Natural killer cell (primary cell): ENCODE measurements at places on chromosomes 13 and 19.
A peak's percentile ranks its signal among the peaks of the same experiment; 100 is the strongest.

GRCh38 chr13:105643966-105644365 lies 891.5 kb downstream of the EFNB2 start:
- no peak for DNase-seq

DNA sequence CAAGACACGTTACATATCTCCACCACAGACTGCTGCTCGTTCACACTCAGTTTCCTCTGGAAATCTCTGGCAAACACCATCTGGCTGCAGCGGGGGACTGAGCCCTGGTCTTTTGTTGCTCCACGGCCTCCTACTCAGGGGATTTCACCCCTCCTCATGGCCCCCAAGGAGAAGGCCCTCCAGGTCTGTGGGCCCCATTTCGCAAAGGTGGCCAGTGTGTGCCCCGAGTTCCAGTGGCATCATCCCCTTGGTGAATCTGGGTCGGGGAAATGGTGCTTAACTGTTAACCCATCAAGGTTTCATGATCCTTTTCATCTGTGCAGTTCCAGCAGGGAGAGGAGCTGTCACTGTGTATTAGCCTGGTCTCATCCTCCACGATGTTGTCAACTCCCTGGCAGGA lies 235.4 kb upstream of the MAB21L1 start:
- DNase-seq, result no peak

- no peak for DNase-seq
These were observed 8.5 kb downstream of the ZNF526 start for GRCh38 chr19:42228641-42229040.

DNA sequence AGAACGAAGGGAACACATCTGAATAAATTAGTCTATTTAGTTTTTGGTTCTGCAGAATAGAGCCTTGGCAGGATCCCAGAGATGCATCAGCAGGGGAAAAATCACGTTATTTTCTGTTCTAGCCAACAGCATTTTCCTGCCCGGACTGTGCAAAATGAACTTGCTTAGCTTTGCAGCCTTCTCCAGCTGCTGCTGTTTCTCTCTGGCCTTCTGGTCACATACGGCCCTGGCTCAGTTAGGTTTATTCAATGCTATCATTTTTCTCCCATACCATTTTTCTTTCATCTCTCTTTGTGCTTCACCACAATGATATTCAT lies 110.4 kb upstream of the KL start:
- no peak for DNase-seq

- no peak for DNase-seq
These were observed 48.3 kb downstream of the MAP4K1 start for GRCh38 chr19:38569368-38569983.

GRCh38 chr13:101127741-101128353 lies 288.5 kb downstream of the NALCN start:
- no peak for DNase-seq

- DNase-seq, result peak; percentile 93
These were observed 16.9 kb downstream of the FAM187B start for GRCh38 chr19:35211545-35212230.

DNA sequence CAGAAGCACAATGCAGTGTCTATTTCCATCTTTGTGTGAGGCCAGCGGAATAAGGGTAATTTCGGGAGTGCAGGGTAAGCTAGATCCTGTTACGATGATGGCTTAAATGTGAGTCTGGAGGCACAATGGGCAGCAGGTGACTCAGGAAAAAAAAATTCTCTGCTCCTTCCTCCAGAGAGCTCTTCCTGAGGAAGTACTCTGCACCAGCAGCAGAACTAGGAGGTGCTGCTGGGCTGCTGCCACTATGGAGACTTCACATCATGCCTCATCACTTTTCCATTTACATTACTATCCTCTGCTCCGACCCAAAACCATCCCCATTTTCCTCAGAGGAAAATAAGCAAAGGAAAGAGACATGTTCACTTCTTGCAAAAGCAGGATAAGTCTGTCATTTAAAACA lies 282.0 kb downstream of the DNAJC15 start:
- DNase-seq, result no peak

- peak; percentile 21 for DNase-seq
These were observed 1660.3 kb downstream of the EFNB2 start for GRCh38 chr13:104875038-104875754.

- no peak for DNase-seq
These were observed 1.3 kb downstream of the TNNT1 start for GRCh38 chr19:55147545-55148251.

DNA sequence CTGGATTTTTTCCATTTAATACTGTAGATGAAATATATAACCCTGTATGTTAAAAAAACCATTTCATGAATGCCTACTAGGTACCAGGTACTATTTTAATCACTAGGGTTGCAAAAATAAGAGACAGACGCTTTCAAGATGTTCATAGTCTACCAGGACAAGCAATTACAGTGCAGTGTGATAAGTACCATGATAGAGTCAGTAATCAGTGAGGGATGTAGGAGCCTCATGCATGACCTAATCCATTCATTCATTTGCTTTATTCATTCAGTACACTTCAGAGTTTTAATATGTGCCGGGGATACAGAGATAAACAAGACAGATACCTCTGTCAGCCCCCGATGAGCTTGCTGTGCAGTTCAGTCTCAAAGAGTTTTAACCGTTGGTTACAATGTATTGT lies 3.0 kb downstream of the WASF3 start:
- no peak for DNase-seq

GRCh38 chr13:106597186-106597585 lies 29.2 kb upstream of the ARGLU1 start:
- no peak for DNase-seq

DNA sequence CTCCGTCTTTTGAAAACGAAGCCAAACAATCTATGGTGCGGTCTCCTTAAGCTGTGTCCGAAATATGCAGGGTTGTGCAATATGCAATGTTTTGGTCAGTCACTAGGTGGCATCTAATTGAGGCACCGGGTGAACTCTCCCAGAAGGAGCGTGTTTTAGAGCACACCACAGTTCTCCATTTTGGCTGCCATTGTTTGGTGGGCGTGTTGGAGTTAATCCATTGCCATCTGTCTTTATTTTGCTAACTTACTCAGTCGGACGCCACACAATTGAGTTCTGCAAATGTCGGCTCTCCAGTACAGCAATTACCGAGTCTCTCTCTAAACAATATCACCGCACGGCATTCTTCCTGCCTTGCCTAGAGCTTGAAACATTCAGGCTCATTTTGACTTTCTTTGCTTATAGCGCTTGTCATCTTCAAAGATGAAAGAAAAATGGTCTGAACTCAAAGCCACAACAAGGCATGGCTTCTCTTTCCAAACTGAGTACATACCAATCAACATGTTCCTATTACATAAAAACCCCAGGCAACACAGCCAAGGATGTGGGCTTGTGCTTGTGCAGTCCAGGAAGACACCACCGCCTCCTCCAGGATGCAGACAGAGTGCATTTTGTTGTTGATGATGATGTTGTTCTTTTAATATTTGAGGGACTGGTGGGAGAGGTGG lies 182.0 kb upstream of the SERP2 start:
- peak; percentile 76 for DNase-seq

- DNase-seq, result no peak
These were observed 16.8 kb upstream of the OR1M1 start for GRCh38 chr19:9070066-9070465.

DNA sequence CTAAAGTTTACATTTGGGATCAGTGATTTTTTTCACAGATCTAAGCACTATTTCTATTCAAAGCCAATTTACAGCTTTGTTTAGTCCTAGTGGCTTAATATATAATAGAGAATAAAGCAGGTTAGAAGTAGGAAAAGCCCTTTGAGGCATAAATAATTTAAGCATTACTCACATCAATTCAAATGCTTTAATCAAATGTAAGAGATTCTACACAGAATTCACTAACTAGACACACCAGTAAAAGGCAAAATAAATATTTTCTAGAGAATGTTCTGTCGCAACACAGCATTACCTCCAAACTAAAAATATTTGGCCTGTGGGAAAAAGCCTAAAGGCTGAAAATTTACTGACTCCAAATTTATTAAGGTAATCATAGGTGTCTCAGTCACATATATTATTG lies 31.3 kb downstream of the KCTD12 start:
- DNase-seq, result no peak

DNA sequence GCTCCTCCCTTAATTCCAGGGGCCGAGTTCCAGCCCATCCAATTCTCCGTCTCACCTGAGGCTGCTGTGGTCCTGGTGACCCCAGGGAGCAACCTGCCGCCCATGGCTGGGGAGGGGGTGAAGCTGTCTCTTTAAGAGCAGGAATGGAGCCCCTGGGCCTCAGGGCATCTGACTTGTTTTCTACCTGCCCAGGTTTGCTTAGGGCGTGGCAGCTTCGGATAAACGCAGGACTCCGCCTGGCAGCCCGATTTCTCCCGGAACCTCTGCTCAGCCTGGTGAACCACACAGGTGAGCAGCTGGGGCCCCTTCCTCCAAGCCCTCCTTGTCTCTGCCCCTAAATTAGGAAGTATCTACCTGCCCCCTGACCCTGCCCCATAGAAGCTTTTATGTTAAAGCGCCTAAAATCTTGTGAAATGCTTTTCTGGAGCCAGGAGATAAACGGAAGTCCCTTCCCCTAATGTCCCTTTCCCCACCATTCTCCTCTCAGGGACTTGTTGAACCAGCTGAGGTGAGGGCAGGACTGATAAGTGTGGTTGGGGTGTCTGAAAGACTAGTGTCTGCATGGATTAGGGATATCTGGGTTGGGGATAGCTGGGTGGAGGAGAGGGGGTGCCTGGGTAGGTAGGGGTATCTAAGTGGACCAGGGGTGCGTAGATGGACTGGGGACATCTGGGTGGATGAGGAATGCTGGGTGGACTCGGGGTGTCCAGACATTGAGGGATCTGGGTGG lies 614 bp downstream of the FXYD3 start:
- DNase-seq, result no peak
